Stimulated activated CD4-positive, alpha-beta T cell treated with anti-CD3 and anti-CD28 coated beads, Interleukin-1b, Interleukin-23, amount 100 ng/mL, for 48 hours (primary cell): ENCODE measurements at places on chromosomes 5 and 9.
A peak's percentile ranks its signal among the peaks of the same experiment; 100 is the strongest.

DNA sequence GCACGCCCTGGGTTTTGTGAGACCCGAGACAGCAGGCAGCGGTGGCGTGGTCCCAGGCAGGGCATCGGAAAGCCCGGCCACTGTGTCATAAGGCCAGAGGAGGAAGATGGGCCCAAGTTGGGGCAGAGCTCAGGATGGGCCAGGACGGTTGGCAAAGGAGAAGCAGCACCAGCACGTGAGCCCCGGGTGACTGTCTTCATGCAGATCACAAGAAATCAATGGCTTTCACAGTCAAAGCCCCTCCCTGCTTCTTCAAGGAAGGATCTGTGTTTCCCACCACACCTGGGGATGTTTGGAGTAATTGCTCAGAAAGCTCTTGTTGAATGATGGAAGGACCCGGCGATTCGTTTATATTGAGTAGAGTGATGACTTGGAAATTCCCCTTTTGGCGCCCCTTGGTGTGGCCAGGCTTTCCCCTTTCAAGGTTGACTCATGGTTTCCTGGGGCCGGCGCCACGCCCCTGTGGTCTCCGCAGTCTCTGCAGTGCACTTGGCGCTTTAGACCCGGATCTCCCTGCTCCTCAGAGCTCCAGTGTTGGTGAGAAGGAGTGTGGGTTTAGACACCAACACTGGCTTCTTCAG is 52.1 kb downstream of the IL31RA start:
- peak; percentile 70 for DNase-seq

DNA sequence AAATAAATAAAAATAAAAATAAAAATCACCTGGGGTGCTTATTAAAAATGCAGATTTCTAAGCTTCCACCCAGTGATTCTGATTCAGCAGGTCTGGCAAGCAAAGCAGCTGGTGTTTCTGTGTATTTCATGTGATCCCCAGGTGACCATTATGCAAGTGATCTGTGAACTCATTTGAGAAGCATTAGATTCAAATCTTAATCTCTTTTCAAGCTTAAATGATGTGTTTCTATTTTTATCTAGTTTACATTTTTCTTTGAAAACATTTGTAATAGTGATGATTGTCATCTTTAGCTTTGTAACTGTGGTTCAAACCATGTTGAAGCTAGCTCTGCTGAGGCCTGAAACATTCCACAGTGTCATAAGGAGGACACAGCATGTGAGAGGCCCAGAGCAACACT is 804.8 kb upstream of the ZNF608 start:
- no peak for DNase-seq

- no peak for DNase-seq
Observed at GRCh38 chr9:114811966-114812636, 6.3 kb upstream of the TNFSF15 start.

- DNase-seq = no peak
Observed at GRCh38 chr5:118450554-118451332, 537.6 kb downstream of the DTWD2 start.

DNA sequence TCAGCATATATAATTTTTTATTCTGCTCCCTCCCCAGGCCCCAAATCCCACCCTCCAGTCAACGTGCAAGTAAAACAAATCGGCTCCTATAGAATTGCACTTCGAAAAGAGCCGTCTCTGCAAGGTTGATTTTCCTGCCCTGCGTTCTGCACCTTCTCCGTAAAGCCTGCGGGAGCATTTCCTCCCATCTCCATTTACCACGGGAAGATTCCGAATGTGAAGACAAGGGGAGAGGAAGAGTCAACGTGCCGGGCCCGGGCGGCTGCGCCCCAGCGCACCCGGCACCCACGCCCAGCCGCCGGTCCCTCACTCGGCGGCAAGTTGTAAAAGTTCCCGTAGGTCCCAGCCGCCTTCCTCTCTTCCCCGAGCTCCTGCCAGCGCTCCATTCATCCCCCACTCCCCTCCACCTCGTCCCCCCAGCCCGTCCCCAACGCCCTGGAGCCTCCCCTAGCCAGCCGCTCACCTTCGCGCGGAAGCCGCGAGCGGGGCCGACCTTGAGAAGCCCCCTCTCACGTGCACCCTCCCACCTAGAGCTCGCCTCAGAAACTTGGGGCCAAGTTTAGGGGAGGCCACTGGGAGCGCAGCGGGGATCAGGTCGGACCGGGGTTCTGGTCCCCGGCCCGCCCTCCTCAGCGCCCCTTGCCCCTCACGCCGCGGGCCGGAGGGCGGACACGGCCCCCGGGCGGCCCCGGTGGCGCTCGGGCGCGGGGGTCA is 431 bp downstream of the BNC2 start:
- no peak for DNase-seq
